GM03348 (cell line): ENCODE measurements at places on chromosomes 3 and 15.
A peak's percentile ranks its signal among the peaks of the same experiment; 100 is the strongest.

DNA sequence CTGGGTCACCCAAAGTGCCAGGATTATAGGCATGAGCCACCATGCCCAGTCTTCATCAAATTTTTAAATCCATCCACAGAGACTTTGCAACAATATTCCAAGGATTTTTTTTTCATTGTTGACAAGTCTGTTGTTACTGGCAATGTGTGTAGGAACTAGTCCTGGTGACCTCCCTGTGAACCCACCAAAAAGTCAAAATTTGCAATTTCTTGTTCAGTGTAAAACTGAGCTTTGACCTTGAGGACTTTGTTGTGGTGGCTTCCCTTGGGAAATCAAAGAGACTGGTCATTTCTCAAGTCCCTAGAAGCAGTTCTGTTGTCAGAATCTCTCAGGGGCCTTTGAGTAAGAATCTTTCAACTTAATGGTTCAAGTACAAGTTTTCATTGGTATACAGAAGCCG lies 36.9 kb upstream of the COL8A1 start:
- no peak for DNase-seq

DNA sequence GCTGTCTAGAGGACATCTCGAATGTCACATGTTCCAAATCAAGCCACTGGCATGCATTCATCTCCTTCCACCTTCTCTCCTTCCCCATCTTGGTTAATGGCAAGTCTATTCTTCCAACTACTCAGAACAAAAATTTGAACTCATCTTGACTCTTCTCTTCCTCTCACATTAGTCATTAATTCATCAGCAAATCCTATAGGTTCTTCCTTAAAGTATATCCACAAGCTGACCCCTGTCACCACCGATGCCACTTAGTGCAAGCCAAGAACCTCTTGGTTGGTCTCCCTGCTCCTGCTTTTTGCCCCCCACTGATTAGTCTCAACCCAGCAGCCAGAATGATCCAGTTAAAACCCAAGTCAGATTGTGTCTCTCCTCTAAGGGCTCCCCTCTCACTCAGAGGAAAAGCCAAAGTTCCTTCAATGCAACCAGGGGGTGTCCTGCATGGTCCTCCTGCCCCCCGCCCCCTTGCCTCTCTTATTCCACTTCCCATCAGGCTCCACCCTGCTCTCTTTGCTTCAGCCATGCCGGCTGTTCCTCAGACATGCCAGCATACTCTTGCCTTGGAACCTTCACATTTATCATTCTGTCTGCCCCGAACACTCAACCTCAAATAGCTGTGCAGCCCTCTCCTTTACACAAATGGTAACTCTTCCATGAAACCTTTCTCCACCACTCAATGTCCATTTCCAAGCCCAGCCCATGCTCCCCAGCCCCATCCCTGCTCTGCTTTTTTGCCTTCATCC lies 1.0 kb upstream of the GALNT15 start:
- DNase-seq = peak; percentile 25

DNA sequence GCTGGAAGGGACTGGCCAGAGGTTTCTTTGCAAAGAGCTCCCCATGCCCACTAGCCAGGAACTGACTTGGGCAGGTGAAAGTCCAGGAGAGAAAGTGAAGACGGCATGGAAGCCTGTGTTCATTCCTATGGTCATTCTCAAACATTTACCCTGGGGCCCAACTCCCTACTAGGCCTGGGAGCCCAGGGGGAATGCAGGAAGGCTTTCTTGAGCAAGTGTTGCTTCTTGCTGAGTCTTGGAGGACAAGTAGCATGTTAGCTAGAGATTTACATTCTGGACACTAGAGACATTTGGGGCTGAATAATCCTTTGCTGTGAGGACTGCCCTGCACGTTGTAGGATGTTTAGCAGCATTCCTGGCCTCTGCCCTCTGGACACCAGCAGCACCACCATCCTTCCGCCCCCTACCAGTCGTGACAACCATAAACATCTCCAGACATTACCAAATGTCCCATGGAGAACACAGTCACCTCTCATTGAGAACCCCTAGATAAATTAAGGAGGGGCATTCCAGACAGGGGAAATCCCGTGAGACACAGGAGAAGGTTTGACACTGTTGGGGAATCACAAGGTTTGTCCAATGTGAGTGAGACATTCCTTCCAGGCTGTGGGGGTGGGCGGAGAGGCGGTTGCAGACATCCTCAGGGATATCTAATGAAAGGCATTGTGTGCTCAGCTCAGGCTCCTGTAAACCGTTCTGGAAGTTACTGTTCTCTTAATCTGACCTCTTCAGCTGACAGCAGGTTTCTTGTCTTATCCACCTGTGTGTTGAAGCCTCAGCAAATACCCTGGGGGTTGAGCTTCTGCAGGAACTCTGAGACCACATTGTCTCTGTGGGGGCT lies 236.2 kb downstream of the TLE3 start:
- no peak for DNase-seq

- peak; percentile 94 for DNase-seq
Measured at GRCh38 chr15:66774001-66774814, 72.2 kb downstream of the SMAD6 start.

- peak; percentile 20 for DNase-seq
Measured at GRCh38 chr3:150410311-150411105, 2.4 kb downstream of the TSC22D2 start.

GRCh38 chr3:5026046-5026362 lies 46.8 kb downstream of the BHLHE40 start:
- DNase-seq = no peak
